ENCODE measurements at places on chromosomes 16 and 17.

- no peak for DNase-seq
Measured at GRCh38 chr16:22961206-22961605, 147.2 kb downstream of the HS3ST2 start.

DNA sequence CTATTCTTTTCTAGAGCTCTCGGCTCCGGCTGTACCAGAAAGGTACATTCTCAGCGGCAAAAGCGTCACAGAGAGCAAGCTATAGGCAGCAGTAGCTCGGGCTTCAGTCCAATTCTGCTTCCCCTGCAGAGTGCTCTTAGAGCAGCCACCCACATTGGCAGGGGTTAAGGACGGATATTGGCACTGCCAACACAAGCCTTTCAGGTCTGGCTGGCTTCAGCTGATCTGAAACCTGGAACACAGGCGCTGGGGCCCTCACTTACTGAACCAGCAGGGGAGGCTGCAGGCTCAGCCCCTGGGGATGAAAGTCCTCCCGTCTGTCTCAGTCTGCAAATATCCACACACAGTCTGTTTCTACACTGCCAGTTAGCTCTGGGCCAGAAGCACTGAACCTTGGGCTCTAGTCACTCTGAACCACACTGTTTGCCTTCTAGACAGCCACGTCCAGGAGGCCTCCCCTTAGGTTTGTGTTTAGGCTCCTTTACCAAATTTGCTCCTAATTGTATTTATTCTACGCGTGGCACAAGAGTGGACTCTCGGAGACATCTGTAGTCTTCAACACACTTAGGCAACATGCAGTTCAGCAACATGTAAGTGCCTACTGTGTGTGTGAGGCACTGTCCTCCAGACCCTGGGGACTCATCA lies 40.1 kb downstream of the HIC1 start:
- DNase-seq = peak; percentile 73

GRCh38 chr17:14398766-14399165 lies 97.9 kb downstream of the HS3ST3B1 start:
- DNase-seq = no peak

GRCh38 chr17:78875363-78876093 lies 27.5 kb downstream of the CEP295NL start:
- DNase-seq = peak; percentile 64

DNA sequence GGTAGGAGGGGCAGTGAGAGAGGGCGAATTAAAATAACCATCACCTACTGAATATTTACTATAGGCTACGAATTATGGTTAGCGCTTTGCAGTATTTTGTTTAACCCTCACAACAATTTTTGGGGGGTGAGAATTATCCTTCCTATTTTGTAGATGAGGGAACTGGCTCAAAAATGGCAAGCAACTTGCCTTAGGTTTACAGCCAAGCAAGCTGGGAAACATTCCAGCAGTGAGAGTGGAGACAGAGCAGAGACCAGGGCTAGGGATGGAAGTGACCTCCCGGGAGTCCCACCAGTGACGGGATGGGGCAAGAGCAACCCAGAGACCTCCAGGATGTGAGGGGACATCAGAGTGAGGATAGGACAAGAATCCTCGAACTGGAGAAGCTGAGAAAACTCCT lies 352 bp upstream of the VMO1 start:
- no peak for DNase-seq

DNA sequence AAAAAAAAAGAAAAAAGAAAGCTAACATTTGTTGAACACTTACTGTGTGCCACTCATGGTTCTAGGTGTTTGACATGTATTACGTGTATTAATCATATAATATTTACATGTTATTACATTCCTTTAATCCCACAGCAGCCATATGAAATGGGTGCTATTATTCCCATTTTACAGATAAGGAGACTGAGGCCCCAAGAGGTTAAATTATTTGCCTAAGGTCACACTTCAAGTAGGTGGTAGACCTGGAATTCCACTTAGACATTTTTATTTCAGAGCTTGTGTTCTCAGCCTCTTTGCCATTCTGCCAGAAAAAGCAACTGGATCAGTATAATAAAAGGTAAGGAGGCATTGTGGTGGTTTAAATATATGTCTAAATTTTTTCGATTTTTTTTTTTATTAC lies 55.1 kb upstream of the HS3ST4 start:
- DNase-seq = no peak

DNA sequence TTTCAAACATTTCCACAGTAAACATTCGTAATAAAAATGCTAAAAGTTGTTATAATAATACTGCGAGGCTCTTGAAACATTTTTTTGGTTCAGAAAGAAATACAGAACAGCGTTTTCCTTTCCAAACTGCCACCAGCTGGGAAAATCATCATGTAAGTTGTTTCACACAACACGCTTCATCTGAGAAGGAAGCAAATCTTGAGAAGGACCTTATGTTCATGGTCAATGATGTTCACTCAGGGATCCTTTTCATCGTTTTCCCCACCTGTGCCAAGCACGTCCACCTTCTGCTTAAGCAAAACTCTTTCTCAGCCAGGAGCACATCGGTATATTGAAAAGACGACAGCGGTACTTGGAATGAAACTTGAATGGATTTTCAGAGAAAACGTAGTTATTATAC lies 274.5 kb upstream of the ELAC2 start:
- DNase-seq = no peak

DNA sequence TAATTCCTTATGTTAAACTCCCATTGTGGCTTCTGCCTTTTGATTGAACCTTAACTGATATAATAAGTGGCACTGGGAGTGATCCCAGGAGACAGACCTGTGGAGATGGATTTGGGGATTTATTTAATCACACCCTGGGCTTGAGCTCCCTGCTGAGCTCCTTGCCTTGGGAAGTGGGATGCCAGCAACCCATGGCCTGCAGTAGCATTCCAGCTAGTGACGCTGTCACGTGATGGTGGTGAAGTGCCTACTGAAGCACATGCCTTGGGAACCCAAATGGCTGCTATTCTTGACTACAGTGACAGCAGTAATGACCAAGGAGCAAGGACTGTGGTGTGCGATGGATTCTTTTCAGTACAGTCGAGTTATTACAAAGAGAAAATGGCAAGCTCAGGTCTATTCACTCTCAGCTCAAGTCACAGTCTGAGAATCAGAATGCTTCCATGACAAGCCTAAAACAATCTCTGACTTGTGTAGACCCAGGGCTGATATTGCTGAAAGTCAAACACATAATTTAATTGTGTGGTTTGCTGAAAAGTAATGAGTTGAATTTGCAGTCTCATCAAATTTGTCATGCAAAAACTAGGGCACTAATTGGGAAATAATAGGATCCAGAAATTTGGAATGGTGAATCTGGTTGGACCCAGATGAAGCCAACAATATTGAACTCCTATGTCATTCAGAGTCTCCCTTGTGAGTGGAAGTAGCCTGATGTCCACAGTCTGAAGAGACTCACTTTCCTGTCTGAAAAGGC lies 47.1 kb downstream of the BCL7C start:
- DNase-seq = no peak

GRCh38 chr16:57314161-57314785 lies 29.8 kb upstream of the PLLP start:
- DNase-seq = peak; percentile 25

DNA sequence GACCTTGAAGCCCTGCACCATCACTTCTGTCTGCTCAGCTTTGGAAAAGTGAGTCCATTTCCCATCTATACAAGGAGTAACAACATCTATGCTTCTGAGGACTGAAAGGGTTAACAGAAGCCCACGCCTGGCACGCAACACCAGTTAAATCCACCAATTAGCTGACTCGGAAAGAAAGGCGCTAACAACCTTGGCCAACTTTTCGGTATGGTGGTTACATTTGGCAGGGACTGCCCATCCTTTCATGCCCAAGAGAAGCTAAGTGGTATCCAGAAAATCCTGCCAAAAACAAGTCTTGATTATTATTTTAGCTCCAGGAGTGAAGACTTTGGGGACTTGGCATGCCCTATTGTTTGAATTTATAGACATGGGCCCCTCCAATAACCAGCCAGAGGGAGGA lies 202.3 kb upstream of the RPL38 start:
- DNase-seq = no peak

DNA sequence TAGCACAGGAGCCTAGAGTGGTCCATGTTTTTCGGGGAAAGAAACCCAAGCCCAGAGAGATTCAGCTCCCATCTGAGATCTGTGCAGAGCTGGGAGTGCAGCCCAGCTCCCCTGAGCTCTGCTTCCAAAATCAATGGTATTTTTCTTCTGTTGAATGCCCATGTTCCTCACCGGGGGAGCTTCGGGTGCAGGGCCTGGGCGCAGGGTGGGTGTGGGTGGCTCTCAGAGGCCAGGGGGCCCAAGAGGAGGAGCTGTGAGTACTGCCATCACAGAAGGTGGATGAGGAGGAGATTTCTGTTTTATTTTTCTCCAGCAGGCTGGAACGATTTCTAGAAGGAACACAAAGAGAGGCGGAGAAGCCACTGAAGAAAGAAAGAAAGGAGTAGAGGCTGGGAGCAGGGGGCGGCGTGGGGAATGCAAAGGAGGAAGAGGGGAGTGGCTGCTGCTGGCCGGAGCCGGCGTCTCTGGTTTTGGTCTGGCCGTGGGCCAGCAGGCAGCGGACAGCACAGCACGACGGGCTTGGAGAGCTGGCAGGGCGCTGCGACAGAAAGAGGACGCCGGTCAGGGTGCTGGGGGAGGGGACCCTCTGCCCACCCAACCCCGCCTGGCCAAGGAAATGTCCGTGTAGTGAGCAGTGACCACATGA lies 76.2 kb upstream of the KSR1 start:
- peak; percentile 61 for DNase-seq

DNA sequence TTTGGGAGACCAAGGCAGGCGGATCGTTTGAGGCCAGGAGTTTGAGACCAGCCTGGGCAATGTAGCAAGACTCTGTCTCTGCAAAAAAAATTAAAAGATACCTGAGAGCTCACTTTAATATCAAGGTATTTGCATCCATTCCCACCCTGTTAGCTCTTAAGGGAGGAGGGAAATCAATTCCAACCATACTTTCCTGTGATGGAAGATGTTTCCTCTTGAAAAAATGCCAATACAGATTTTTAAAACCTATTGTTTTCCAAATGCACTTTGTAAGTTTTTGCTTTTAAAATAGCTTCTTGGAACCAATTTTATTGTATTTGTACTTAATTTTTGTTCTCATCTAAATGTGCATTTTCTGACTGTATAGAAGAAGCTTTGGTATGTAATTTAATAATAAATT lies 49.2 kb downstream of the GOSR1 start:
- no peak for DNase-seq

DNA sequence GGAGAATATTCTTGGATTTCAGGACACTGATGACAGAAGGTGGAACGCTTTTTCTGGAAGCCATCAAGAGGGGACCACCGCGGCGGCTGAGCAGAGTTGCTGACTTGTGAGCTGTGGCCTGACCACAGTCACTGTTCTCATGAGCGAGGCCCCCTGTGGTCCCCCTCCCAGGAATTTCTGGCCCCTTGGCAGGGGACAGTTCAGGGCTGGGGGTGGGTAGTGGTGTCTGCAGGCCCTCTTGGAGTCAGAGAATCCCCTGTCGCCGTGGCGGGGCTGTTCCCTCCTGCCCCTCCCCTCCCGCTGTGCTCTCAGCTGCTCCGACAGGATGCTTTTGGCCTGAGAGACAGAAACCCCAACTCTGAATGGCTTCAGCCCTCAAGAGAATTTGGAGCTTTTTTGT lies 292.0 kb downstream of the SEC14L1 start:
- peak; percentile 53 for DNase-seq

- DNase-seq = no peak
Measured at GRCh38 chr16:1491327-1491726, 1.8 kb upstream of the TELO2 start.

Data from fibroblast of skin of back (primary cell).